ENCODE measurements at places on chromosomes 2 and 18.
A peak's percentile ranks its signal among the peaks of the same experiment; 100 is the strongest.

- DNase-seq, result no peak
Observed at GRCh38 chr2:14544247-14544646, 88.3 kb upstream of the LRATD1 start.

DNA sequence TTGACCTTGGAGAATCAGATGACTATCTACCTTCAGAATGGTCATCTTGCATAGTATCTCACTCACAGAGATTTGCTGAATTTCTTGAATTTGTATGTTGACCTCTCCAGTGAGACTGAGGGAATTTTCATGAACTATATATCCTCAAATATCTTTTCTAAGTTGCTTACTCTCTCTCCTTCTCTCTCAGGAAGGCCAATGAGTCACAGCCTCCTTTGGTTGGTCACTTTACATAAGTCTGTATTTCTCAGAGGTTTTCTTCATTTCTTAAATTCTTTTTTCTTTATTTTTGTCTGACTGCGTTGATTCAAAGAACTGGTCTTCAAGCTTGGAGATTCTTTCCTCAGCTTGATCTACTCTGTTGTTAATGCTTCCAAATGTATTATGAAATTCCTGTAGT lies 51.7 kb downstream of the VIT start:
- no peak for DNase-seq

- no peak for DNase-seq
Observed at GRCh38 chr18:41790687-41791086, 164.3 kb upstream of the PIK3C3 start.

- DNase-seq, result peak; percentile 63
Observed at GRCh38 chr2:168773719-168774521, 28.5 kb upstream of the NOSTRIN start.

DNA sequence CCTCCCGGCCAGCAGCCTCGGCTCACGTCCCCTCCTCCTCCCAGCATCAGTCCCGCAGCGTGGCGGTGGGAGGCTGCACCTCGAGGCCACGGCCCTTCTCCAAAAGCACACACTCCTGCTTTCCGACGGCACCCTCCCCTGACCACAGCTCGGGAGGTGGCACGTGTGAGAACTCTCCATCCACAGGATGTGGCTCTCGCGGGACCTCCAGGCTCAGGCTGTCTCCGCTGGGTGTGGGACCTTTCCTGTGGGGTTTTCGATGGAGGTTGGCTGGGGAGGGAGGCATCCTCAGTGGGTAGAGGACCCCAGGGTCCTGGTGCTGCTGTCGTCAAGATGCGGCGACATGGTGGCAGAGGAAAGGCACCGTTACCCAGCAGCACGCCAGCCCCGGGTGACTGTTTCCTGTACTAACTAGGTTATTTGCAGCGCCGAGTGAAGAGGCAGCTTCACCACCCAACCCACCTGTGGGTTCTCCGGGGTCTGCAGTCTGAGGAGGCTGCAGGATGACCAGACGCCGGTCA lies 42.8 kb upstream of the KCNG2 start:
- DNase-seq, result no peak

GRCh38 chr18:76530846-76531245 lies 35.8 kb upstream of the ZNF516 start:
- DNase-seq, result no peak

- DNase-seq, result no peak
Observed at GRCh38 chr2:128364441-128364911, 45.8 kb upstream of the HS6ST1 start.

DNA sequence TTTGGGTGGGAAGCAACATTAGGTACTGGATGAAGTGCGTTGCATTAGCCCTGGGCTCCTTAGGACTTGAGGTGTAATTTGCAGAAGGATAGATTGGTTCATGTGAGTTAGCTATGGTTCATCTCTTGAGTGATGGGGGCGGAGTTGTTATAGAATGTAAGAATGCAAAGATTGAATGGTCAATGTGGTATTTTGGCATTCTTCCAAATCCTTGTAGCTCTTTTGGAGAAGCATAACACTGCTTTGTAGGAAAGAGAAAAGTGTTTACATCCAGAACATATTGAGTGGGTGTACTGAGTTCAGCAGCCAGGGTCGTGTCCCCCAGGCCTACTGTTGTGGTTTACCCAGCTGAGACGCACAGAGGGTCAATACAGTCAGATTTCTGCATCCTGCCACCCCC lies 173.5 kb downstream of the FMNL2 start:
- no peak for DNase-seq

GRCh38 chr2:205169464-205169863 lies 512.8 kb upstream of the NRP2 start:
- DNase-seq, result no peak

DNA sequence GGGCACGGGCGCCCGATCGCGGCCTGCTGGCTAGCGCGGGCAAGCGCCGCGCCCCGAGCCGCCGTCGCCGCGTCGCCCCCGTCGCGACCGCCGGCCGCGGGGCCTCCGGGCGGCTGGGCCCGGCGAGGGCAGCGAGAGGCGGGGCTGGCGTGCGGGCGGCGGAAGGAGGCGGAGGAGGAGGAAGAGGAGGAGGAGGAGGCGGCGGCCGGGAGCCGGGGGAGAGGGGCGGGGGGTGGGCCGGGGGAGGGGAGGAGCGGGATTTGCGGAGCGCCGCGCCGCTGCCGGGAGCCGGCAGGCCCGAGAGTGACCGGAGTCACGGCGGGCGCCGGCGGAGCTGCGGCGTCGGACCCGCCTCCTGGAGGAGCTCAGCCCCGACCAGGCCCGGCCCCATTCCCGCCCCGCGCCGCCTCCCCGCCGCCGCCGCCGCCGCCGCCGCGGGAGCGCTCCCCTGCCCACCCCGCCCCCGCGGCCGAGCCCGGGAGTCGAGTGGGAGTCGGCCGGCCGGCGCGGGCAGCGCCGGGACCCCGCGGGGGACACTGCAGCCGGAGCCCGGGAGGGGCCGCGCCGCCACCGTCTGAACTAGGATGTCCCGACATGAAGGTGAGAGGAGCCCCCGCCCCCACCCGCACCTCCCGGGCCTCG lies at the start of gene KCMF1:
Gene KCMF1 (plus strand): TSS at position 294 of the 642 bp plus-strand sequence. CDS start 291 bp downstream, at position 585.
- peak; percentile 78 for DNase-seq

GRCh38 chr2:28321426-28321825 lies 71.2 kb upstream of the FOSL2 start:
- no peak for DNase-seq

- no peak for DNase-seq
Observed at GRCh38 chr2:172456002-172456401, 28.6 kb downstream of the ITGA6 start.

GRCh38 chr2:102771114-102771513 lies 9.3 kb downstream of the TMEM182 start:
- DNase-seq, result no peak

- no peak for DNase-seq
Observed at GRCh38 chr2:222738809-222739208, 67.4 kb downstream of the MOGAT1 start.

GRCh38 chr2:85888020-85888683 lies 638 bp downstream of the ST3GAL5 start:
- DNase-seq, result peak; percentile 33

- DNase-seq, result no peak
Observed at GRCh38 chr18:37438417-37439180, 127.0 kb downstream of the CELF4 start.

DNA sequence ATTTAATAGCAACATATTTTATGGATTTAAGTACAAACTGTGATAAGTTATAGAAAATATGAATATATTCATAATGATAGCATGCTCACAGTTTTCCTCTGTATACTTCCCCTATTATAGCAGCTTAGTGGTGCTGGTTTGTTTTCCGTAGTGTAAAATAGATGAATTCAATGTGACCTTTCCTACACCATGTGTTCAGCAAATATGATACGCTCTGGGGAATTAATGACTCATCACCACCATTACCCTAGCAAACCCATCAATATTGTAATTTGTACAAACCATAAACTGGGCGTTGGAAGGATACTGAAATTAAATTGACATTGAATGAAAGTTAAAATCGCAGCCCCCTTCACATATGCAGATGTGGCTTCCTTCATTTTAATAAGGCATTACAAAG lies 58.7 kb upstream of the CDH19 start:
- no peak for DNase-seq

GRCh38 chr2:26584656-26585055 lies 56.5 kb downstream of the CIB4 start:
- no peak for DNase-seq

DNA sequence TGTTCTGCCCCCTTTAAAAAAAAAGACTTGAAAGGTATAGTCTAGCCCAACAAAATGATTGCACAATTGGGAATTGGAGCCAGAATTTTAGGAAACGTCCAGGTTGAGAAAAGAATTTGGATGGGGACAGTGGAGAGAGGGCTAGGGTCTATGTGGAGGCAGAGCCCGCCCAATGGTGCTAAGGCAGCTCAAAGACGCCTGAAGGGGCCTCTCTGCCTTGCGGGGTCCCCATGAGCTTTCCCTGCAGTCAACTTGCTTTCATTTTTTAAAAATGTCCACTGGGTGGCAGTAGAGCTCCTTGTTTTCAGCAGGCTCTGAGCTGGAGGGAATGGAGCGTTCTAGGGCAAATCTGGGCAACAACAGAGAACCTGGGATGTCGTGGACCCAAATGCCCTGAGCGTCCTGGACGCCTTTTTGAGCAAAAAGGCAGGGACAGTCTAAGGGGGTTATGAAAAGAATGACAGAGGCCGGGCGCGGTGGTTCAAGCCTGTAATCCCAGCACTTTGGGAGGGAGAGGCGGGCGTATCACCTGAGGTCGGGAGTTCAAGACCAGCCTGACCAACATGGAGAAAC lies 40.2 kb upstream of the ITM2C start:
- DNase-seq, result peak; percentile 87

DNA sequence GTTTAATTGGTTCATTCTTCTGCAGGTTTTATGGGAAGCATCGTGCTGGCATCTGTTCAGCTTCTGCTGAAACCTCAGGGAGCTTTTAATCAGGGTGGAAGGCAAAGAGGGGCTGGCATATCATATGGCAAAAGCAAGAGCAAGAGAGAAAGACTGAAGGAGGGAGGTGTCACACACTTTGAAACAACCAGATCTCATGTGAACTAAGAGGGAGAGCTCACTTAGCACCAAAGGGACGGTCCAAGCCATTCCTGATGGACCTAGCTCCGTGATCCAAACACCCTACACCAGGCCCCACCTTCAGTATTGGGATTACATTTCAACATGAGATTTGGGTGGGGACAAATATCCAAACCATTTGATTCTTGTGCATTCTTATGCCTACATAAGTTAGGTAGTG lies 563.1 kb downstream of the SPAG16 start:
- DNase-seq, result no peak

DNA sequence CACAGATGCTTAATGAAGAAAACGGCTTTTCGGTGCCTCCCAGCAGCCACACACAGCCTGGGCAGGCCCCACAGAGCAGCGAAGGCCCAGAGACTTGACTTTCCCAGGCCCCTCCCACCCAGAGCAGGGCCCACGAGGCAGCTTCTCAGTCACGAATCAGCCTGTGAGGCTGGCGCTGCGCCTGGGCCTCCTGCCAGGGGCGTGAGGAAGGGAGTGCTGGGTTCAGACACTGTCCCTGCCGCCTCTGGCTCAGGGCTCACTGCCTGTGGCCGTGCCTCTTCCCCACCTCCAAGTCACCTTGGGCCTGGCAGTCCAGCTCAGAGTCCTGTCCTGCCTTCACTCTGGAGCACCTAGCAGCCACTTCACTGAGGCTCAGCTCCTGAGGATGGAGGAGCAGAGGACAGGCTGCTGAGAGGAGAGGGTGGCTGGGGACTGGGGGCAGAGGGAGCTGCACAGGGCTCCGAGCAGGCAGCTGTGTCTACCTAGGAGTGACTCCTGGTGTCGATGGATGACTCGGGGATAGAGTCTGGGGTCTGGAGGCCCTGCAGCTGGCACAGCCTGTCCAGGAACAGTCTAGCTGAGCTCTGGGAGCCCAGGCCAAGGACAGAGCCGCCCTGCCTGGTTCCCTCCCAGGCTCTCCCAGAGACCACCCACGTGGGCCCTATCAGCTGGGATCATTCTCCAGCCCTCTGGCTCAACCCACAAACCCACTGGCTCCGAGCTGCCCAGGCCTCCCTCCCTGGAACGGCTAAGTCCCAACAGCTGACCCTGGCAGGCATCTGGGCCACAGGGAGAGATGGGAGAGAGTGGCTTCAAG lies 36.4 kb upstream of the FOSL2 start:
- DNase-seq, result no peak

DNA sequence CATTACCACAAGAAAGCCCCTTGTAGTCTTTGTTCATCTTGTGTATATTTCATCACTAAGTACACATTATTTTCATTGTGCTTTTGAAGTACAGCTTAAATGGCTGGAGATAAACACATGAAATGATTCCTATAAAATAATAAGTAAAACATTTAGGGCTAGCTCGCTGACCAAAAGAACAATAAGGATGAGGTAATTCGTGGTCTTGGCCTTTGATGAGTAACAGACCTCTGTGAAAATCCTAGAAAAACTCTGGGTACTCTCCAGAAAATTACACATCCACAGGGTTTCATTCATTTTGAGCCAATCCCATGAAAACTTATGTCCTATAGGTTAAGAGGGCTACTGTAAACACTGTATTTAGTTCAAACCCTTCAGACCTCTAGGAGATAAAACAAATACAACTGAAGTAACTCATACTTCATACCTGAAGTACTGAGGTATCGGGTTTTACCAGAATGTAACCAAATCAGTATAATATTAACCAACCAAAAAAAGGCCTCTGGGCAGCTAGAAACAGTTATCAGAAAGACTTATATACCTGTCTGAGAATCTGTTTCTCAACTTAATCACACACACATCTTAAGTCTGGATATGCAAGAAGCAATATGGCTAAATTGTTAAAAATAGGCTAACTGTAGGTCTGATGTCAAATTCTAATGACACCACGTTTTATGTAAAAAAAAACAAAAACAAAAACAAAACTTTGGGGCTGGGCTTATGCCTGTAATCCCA lies 31.0 kb downstream of the CFAP36 start:
- no peak for DNase-seq

GRCh38 chr2:141946016-141946415 lies 184.8 kb downstream of the LRP1B start:
- DNase-seq, result no peak

DNA sequence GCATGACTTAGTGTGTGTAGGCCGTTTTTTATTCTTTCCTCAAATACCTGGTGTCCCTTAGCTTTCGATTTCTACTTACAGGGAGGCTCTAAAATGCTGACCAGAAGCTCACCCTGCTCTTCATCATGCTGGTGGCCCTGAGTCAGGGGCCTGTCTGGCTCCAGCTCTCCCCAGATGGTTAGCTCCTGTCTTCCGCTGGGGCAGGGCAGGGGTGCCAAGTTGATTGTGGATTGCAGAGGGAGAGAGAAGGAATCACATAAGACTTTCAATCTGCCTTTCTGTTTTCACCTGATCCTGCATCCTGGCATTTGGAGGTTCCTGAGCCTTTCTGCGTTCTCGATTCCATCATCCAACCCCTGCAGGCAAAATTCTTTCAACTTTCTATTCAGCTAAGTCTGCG lies 4.2 kb downstream of the CIB4 start:
- no peak for DNase-seq

GRCh38 chr2:179487010-179487731 lies 222.5 kb upstream of the SESTD1 start:
- DNase-seq, result no peak

- DNase-seq, result no peak
Observed at GRCh38 chr18:54184836-54185235, 39.6 kb downstream of the MBD2 start.

- DNase-seq, result no peak
Observed at GRCh38 chr2:235494716-235495372, 1.0 kb downstream of the AGAP1 start.

Data from activated CD4-positive, alpha-beta T cell treated with anti-CD3 and anti-CD28 coated beads, Interleukin-2, Interleukin-4, amounts not matched to agents 100 ng/mL and 50 ng/mL, durations not matched to agents 16 hours and 8 hours (primary cell).